Glomerular endothelial cell (primary cell): ENCODE measurements at places on chromosomes 1 and 21. TPM values are rescaled to one million over a fixed set of nuclear protein-coding genes. Genes with fewer than 3 reads are reported as not detected.

DNA sequence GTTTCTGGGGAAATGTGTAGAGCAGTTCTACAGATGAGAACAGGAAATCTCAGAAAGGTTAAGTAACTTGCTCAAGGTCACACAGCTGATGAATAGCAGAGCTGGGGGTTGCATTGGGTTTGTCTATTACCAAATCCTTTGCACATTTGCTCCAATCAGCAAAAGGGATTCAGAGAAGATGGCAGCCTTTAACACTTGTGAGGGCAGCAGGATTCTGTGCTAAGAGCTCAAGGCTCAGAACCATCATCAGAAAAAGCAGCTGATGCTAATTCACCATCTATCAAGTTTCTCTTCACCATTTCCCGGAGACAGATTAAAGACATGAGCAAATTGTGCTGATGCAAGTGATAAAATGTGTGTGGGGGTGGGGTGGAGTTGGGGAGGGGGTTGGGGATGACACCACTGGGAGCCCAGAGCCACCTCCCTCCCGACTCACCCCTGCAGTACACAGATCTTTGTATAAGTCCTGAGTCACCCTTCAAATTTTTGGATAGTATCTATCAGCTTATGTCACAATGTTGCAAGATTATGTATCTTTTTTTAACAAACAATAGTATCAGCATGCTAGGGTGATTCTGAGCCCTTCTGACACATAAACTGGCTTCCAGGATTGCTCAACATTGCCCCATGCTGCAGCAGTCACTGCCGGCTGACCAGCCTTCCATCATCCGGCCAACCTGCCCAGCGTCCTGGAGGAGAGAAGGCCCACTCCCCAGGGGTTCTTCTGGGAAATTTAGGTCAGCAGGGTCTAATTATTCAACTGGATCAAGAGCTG is 2.8 kb upstream of the SPSB1 start:
- no peak for DNase-seq

DNA sequence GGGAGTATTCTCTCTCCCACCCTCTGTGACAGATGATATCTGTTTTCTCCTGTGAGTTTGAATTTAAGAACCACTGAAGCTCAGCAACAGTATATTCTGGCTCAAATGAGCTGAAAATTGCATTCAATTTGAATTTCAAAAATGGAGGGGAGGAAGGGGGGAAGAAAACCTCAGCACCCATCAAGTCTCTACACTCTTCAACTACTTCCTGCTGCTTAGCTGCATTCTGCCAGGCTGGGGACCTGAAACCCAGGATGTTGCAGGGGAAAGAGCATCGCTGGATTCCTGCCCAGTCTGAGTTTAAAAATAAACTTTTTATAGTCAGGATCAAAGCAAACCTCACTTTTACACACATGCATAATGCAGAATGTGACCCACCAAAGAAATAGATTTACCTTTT is 214.3 kb upstream of the ESRRG start:
- no peak for DNase-seq

- DNase-seq: no peak
These were observed 153.9 kb upstream of the GREM2 start for GRCh38 chr1:240765732-240766363.

GRCh38 chr1:239906394-239906793 is 185.3 kb upstream of the FMN2 start:
- no peak for DNase-seq

- DNase-seq: no peak
These were observed 124.0 kb upstream of the SLC45A1 start for GRCh38 chr1:8193840-8194406.

- DNase-seq: no peak
These were observed 2.1 kb upstream of the S100A10 start for GRCh38 chr1:151995774-151996173.

- no peak for DNase-seq
These were observed 74.2 kb downstream of the SPATA46 start for GRCh38 chr1:162302306-162303003.

- no peak for DNase-seq
These were observed 73.4 kb upstream of the SOD1 start for GRCh38 chr21:31586118-31586517.

DNA sequence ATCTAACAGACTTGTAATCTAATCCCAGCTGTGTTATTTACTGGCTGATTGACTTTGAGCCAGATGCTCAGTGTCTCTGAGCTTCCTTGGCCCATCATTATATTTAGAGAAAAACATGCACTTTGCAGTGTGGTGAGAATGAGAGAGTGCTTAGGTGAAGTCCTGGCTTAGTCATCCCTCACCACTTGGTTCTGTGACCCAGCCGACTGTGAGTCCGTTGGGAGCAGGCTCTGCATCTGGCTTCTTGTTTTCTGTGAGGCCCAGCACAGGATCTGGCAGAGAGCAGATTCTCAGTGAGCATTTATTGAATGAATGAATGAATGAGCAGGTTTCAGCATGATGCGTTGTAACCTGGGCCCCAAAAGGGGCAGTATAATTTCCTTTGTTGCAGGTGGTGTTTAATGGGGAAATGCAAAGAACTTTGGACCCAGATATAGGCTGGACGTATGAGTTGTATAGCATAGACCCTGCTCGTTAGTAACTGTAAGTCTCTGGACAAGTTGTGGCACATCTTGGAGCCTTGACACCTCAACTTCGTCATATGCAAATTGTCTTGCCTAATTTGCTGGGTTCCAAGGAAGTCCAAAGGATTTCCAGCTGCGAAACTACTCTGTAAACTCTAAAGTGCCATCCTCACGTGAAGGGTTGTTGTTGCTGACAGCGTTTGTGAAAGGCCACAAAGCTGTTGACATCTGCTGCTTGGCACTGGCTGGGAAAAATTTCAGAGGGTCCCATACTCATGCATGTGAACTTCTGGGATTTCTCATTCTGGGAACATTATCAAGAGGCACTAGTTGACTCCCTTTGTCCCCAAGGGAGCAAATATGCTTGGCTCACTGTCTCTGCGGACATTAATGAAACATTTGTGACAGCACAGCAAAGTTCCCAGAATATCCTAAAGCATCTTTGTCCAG is 138.8 kb upstream of the USP24 start:
- DNase-seq: no peak

DNA sequence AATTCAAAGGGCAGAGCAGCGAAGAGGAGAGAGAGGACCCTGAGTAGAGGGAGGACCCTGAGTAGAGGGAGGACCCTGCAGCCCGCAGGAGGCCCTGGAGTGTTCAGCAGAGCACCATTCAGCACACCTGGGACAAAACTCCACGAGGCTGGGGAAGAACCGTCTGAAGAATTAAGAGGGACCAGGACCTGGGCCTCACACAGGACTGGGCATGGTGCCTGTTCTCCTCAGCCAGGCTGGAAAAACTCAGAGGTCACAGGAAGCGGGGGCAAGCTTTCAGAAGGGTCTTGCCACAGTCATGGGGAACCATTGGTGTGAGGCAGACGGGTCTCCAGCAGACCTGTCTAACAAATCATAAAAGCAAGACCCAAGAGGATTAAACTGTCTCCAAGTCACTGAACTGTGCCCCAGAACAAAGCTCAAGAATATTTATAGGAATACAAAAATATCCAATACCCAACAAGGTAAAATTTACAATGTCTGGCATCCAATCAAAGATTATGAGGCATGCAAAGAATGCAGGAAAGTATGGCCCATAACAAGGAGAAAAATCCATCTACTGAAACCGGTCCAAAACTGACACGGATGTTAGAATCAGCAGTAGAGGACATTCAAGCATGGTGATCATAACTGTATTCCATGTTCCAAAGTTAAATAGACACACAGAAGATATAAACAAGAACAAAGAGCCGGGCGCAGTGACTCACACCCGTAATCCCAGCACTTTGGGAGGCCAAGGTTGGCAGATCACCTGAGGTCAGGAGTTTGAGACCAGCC is 30.6 kb downstream of the MORN1 start:
- no peak for DNase-seq

DNA sequence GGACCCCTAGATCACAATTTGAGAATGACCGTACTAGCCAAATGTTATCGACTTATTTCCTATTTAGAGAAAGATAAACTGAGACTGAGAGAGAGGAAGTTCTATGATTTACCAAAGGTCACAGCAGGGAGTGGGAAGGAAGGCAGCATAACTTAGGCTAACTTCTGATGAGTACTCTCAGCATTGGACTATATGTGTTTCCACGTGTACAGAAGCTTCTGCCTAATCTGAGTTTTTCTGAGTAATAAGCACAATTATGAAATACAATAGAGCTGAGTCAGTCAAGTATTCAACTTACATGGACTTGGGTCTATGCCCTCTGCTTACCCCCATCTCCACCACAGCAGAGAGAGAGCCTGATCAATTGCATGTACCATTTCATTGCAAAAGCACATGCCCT is 88.1 kb upstream of the HIVEP3 start:
- DNase-seq: no peak

DNA sequence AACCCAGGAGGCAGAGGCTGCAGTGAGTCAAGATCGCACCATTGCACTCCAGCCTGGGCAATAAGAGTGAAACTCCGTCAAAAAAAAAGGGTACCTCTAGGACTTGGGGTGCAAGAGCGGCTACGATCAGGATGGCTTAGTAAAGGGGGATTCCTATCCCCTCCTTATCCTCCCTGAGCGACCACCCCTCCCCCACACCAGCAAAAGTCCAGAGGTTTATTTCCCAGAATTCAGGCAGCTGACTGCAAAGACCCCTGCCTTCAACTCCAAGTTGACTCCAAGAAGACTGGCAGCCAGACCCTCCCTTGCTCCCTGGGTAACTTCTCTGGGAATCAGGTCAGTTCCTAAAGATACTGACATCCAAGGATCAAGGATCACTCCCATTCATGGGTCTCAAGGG is 12.4 kb upstream of the PRDM16 start:
- DNase-seq: no peak

- DNase-seq: no peak
These were observed 1.3 kb upstream of the FGGY start for GRCh38 chr1:59295618-59296017.

DNA sequence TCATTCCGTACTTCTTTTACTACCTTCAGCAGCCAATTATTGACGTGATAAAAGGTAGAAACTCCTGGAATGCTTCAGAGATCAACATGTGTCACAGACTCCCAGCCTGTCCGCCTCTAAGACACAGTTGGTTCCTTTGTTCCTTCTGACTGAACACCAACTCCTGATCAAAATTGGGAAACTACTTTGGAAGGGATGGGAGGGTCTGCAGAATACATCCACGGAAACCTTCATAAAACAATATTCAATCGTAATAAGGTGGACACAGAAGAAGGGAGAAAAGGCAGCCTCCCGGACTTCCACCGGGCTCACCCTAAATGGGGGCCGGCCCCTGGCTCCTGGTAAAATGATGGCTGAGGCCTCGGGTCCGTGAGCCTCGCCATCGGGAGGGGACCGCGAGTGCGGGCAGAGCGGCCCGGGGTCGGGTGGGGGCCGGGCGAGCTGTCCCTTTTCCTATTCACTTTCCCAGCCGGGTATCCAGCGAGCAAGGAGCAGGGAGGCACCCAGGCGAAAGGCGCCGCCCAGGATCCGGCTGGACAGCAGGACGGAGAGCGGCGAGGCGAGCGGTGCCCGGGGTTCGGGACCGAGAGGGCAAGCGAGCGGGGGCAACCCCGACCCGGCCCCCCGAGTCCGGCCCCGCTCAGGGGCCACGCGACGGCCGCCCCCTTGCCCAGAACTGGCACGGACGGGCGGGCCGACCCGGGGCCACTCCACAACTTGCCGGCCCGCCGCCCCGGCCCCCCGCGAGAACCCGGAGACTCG is 805 bp downstream of the NRIP1 start:
- DNase-seq: no peak

DNA sequence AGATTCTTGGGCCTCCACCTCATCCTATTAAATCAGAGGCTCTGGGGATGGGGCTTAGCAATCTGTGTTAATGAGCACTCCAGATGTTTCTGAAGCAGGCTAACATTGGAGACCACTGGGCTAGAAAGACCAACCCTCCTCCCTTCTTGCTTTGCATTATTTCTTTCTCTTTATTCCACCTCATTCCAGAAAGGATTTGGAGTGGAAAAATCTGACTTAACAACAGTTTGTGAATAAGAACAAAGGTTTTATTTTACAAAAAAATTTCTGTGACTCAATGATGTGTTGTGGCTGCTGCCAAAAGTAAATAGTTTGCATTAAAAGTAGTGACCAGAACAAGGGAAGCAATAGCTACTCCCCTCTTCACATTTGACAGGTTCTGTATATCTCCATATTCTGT is 79.4 kb downstream of the TGFB2 start:
- no peak for DNase-seq

GRCh38 chr1:180566495-180566894 is 7.7 kb downstream of the OVAAL start:
- no peak for DNase-seq

GRCh38 chr1:54340878-54341277 is 65.3 kb downstream of the SSBP3 start:
- DNase-seq: no peak

DNA sequence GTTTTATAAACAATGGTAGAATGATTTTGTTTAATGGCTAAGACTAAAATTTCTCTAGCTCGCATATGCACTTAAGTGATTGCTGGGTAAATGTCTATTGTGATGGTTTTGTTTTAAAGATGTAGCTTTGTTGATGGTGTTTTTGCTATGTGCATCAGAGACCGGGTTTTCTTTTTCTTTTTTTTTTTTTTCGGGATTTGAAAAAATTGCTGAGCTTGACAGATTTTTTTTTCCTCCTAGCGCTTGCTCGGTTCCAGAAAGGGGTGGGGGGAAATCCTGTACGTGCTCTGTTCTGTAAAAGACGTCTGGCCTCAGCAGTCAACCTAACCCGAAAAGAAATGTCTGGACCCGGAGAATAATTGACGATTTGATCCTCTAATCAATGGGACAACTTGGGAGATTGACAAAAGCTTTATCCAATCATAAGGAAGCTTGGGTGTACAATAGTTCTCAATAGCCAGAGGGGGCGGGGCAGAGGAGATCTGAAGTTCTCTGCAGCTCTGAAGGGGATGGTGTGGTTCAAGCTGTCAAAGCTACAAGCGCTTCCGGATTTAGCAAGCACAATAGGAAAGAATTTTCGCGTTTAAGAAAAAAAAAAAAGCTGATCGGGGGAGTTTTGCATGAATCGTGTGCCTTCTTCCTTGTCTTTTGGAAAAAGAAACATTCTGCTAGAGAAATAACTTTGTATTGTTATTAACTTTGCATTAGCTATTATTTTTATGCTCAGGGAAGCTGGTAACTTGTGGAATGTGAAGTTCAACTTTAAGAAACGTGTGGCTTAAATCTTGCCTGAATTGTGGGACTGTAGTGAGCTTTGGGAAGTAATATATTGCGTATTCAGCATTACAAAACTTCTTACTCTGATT is 4.5 kb upstream of the NFIA start:
- DNase-seq: peak; percentile 100

GRCh38 chr1:7313826-7314225 is 457.3 kb upstream of the VAMP3 start:
- DNase-seq: no peak

The NECTIN4 gene
- total RNA-seq: 0.76 TPM in 1 of 2 replicates, not detected in the other

The SEC16B gene
- 1.5 and 1.6 TPM in 2 replicates for total RNA-seq

The PLA2G5 gene
- 0.70 TPM in 1 of 2 replicates, not detected in the other for total RNA-seq

The IFNLR1 gene
- 0.39 and 0.41 TPM in 2 replicates for total RNA-seq

The CELA2A gene
- total RNA-seq: not detected in 2 replicates

The CYP4Z1 gene
- not detected in 2 replicates for total RNA-seq

The GIPC2 gene
- total RNA-seq: 0.15 and 2.0 TPM in 2 replicates

The EPS8L3 gene
- not detected in 2 replicates for total RNA-seq

The AIRE gene
- not detected in 2 replicates for total RNA-seq

The DNALI1 gene
- 3.8 and 4.7 TPM in 2 replicates for total RNA-seq

The DYNLT4 gene
- total RNA-seq: 0.29 and 1.4 TPM in 2 replicates

The CYP4B1 gene
- not detected in 2 replicates for total RNA-seq

The MRPL24 gene
- 48.3 and 79.0 TPM in 2 replicates for total RNA-seq

The RIPPLY3 gene
- 0.10 TPM in 1 of 2 replicates, not detected in the other for total RNA-seq

The CDC73 gene
- 30.1 and 33.1 TPM in 2 replicates for total RNA-seq

The ITLN2 gene
- not detected in 2 replicates for total RNA-seq
